Naive thymus-derived CD8-positive, alpha-beta T cell (primary cell): ENCODE measurements at places on chromosomes 7 and 10.

GRCh38 chr7:39810710-39811109, 139.3 kb upstream of the CDK13 start:
- no peak for DNase-seq

DNA sequence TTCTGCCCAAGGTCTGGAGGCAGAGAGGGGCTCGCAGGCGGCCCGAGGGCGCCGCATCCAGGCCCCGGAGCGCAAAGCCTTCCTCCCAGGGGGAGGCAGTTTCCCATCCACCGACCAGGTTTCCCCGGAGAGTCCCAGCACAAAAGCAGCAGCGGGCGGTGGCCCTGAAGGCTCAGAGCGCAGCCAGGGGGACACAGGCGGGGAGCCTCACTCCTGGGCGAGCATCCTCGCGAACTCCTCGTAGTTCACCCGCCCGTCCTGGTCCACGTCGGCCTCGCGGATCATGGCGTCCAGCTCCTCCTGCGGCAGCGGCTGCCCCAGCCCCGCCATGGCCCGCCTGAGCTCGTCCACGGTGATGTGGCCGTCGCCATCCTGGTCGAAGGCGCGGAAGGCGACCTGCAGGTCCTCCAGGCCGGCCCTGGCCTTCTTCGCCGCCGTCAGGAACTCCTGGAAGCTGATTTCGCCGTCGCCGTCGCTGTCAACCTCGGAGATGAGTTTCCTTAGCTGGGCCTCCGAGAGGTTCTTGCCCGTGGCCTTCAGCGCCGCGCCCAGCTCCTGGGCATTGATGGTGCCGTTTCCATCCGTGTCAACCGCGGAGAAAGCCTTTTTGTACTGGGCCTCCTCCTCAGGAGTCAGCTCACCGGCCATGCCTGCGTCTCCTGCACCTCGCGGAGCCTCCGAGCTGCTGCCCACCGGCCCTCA, 428 bp downstream of the CALML5 start:
- DNase-seq: no peak

DNA sequence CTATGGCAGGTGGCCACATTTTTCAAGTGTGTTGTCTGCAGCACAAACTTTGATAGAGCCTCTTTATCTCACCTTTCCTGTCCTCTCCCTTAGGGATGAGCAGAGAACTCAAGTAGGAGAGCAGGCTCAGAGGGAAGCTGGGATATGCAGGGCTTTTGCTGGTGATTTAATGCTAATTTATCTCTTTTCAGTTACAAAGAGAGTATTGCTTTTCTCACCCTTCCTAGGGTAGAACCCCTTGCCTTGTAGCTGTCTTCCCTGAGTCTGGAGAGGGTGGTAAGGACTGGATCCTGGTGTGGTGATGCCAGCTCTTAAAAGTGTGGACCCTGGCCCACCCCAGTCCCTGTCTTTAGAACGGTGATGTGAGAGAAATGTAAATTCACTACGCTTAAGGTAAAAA, 1061.4 kb downstream of the TYW1 start:
- no peak for DNase-seq

GRCh38 chr7:39310699-39311098, 255.5 kb upstream of the YAE1 start:
- no peak for DNase-seq

DNA sequence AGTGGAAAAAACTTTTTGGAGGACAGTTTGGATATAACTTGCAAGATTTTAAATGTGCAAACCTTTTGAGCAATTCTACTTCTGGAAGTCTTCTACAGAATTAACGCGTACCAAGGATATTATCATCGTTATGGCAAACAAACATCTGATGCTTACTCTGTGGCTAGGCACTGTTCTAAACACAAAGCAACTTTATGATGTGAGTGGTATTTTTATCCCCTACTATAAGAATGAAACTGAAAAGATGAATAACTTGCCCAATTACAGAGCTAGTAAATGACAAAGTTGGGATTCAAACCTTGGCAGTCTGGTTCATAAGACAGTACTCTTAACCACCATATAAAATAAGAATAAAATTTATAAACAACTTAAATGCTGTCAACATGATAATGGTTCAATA, 15.8 kb downstream of the ASZ1 start:
- DNase-seq: no peak

DNA sequence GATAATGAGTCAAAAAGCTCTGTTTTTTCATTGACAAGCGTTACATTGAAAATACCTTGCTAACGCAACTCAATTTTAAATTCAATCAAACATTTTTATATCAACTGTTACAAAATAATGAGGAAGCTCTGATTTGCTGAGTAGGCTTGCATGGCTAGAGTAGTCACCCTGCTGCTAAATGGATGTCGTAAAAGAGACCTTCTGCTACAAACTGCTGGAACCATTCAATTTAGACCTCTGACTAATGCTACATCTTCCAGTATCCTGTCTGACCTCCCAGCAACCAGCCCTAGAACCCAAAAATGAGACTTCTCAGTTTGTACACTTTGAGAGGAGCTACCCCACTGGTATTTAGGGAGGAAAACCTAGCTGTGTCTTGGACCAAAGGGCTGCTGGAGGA, 84.0 kb upstream of the ELMO1 start:
- no peak for DNase-seq

GRCh38 chr10:123009105-123009820, 457 bp downstream of the ACADSB start:
- peak; percentile 34 for DNase-seq

DNA sequence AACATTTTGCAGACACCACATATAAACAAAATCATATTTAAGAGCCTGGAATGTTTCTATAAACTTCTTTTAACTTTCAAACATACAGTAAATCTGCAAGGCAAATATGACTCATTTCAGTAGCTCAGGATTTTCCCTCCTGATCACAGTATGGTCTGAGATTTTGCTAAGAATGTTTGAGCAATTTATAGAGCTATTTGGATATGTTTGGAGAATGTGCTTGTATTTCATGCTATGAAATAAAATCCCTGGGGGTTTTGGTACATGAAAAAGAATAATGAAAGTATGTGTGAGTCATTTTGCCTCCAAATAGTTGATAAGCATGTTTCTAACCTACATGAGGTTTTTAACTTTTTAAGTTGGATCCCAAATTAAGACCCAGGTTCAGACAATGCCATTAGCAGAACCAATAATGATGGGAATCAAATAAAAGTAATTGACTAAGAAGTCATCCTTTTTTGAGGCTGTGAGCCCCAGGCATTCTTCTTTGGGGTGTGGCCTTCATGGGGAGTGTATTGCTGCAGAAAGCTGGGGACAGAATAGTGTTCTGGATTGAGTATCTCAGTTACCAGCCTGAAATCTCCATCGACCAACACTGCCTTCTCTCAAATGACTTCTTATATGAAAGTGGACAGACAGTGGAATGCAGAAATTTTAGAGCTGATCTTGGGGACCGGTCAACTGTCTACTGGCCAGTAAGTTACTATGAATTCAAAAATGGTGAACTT, 66.1 kb upstream of the AGBL3 start:
- no peak for DNase-seq

GRCh38 chr10:71297343-71297742, 21.7 kb upstream of the SLC29A3 start:
- DNase-seq: no peak

DNA sequence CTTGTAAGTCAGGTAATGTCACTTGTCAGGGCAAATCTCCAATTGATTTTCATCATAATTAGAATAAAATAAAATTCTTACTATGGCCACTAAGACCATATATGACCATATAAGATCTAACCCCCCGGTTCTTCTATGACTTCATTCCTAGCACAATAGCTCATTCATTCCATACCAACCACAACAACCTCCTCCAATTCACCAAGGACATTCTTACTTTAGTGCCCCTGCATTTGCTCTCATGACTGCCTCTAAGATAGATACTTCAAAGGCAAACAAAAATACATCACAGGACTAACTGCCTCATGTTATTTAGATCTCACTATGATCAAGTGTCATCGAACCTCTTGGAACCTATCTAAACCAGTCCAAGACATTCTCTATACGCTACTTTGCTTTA, 90.8 kb downstream of the SNX13 start:
- no peak for DNase-seq

DNA sequence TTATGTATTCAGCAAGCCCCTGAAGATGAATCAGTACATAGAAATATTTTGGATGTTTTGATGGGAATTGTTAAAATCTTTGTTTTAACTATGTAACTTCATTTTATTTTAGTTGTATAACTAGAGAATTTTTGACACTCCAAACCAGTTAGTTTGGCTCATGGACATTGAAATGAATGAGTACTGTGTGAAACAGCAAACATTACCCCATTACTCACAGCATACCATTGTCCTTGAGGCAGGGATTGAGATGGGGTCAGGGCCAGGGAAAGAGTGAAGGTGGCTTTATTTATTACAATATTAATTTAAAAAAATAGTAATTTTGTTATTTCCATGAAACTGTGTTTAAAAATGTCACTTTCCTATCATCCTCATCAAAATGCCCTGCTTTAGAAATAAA, 4.8 kb upstream of the BMPER start:
- no peak for DNase-seq

- DNase-seq: no peak
Measured at GRCh38 chr10:130854151-130854550, 457.4 kb downstream of the TCERG1L start.

DNA sequence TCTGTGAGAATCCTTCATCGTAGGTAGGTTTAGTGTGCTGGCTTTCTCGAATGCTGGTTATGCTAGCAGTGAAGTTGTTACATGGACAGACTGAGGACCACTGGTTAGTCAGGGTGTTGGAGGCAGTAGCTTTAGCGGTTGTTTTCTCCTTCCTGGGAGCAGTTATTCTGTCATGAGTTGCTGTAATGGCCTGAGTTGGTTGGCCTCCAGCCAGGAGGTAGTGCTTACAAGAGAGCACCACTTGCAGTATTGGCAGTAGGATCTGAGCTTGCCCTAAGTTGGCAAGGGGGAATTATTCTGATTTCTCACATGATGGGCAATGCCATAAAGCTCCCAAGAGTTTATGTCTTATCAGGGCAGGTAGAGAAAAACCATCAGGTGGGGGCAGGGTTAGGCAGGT, 58.0 kb downstream of the IPMK start:
- DNase-seq: no peak

DNA sequence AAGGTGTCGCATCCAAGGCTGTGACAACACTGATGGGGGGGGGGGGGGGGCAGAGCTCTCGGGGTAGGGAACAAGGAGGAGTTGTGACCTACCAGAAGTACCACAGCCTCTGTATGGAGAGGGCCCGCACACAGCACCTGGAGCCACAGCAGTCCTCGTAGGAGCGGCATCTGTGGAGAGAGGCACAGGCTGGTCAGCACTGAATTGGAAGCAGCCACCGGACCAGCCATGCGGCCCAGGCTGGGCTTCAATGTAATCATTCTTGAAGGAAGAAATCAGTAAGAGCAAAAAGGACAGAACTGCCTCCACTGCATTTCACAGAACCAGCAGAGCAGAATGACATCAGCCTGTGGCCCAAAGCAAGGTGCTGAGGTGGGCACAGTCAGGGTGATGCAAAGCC, 74.8 kb downstream of the VOPP1 start:
- no peak for DNase-seq

- no peak for DNase-seq
Measured at GRCh38 chr10:110774069-110775019, 97.4 kb upstream of the PDCD4 start.

- DNase-seq: no peak
Measured at GRCh38 chr7:150990416-150991186, at the start of gene NOS3. NOS3 (plus strand) TSS chr7:150991017; CDS start chr7:150993804, 2,787 bp downstream.

DNA sequence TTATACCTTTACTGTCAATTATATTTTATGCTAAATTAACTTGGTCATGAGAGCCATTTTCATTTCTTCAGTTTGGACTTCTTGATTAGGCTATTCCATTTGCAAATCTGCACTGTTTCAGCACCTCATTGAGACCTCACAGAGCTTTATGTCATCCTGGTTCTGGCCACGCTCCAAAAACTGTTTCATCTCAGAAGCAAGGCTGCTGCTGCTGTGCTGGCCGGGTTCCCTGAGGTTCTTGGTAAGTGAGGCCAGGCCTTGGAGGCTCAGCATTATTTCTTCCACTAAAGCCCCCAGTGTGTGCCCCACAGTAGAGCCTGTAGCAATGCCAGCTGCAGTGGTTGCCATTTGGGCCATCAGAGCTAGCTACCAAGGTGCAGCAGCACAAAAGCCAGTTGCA, 7.8 kb upstream of the ZNF485 start:
- DNase-seq: no peak

DNA sequence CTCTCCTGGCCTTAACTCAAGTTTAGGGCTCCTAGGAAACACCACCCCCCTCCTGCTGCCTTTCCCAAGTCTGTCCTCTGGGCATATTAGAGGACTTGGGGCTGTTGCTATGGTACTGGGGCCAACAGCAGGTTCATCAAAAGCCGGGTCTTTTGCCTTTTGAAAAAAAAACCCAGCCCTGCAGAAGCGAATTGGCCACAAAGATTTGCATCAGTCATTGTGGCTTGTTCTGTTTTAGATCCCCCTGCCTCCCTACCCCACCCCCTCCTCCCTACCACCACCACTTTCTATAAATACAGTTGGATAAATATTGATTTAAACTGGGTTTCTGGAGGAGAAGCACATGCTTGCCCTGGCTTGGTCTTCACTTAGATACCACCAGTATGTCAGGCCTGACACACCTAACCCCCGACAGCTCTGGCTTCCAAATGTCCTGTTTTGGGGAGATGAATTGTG, 7.0 kb downstream of the MXI1 start:
- no peak for DNase-seq

DNA sequence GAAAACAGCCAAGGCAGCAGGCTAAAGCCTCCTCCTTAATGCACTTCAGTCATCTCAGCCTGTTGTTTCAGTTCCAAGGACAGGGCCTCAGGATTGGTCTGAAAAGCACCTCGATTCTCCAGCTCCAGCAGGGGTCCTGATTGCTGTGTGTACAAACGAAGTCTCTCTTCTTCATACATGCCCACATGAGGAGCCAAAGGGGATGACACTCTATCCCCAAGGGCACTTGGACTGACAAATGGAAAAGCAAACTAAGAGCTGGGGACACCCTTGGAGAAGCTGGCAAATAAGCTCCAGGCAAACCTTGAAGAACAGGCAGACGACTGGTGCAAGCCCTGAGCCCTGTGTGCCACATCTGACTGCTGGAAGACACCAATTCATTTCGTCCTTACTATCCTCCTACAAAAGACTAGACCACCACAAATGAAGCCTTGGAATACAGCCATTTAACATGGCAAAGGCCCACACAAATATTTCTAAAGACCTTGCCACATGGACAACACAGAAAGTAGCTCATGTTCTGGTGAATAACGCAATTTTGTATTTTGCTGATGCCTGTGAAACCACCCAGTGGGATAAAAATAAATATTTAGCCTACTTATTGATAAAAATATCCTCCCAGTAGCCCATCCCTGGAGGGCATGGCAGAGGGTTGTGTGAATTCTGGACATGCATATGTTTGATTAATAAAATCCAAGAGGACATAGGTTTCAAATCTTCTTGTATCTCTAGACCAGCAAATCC, 61.9 kb downstream of the PARD3 start:
- no peak for DNase-seq

- DNase-seq: no peak
Measured at GRCh38 chr7:142438235-142438922, 180.5 kb upstream of the PRSS58 start.

- no peak for DNase-seq
Measured at GRCh38 chr7:119888251-119888650, 384.7 kb upstream of the KCND2 start.

DNA sequence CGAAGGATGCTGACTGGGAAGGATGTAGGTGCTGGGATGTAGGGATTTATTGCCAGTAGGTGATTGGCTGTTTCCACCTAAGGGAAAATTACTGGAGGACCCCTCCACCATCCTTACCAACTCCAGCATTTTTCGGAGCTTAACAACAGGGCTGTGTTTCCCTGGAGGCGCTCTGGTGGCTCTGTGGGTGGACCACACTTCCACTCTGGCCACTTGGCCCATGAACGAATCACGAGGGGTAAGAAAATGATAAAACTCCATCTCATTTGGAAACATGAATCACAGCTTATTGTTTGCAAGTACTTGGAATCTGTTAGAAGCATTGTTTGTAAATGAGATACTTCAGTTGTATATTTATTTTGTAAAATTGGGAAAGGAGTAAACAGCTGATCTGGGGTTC, 3.0 kb downstream of the DOCK1 start:
- no peak for DNase-seq
